ENCODE measurements at places on chromosomes 2 and 18. TPM values are rescaled to one million over a fixed set of nuclear protein-coding genes. Genes with fewer than 3 reads are reported as not detected.

Gene FBXO15
- not detected for total RNA-seq

- DNase-seq = no peak
- no peak overlapping the region for H3K27ac ChIP-seq
- no peak overlapping the region for H3K4me3 ChIP-seq
- H3K4me1 ChIP-seq = peaks cover 12% of the 10 kb centered on the region
- no peaks in the 10 kb centered on the region for H3K27me3 ChIP-seq
Observed at GRCh38 chr2:8525582-8526402, 156.1 kb upstream of the ID2 start.

GRCh38 chr2:232329716-232330067 is 48.9 kb upstream of the ALPP start:
- no peaks in the 10 kb centered on the region for H3K36me3 ChIP-seq
- H3K27me3 ChIP-seq = no peaks in the 10 kb centered on the region
- DNase-seq = no peak
- no peak overlapping the region for H3K4me3 ChIP-seq
- H3K4me1 ChIP-seq = peaks cover 5% of the 10 kb centered on the region

DNA sequence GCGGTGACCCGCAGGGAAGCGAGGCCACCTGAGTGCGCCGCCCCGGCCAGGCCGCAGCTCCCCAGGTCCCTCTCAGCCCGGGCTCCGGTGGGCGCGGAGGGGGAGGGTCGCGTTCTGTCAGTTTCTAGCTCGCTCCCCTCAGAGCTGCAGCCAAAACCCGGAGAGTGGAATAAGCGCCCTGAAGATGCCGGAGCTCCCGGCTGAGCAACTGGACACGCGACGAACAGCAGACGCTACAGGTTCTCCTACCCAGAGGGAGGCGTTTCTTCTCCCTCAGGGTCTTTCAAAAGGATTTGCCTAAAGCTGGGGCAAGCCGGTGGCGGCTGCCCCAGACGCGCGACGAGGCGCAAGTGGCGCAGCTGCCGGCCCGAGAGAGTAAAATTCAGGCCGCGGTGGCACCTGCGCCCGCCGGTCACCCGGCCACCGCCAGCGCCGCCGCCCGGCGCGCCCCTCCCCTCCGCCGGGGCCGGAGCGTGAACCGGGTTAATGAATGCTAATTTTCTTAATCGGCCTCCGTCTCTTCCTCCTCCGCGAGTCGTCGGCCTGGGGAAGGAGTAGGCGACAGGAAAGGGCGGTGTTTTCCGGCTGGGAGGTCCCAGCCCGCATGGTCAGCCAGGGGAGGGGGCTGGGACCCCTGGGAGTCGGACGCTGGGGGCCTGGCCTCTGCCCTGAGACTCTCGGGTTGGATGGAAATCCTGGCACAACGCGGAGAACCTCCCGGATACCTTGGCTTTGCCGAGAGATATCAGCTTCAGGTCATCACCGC is 845 bp upstream of the CDC42EP3 start:
- peak overlapping the region; percentile 98 for H3K27ac ChIP-seq
- no peaks in the 10 kb centered on the region for H3K36me3 ChIP-seq
- no peaks in the 10 kb centered on the region for H3K27me3 ChIP-seq
- no peak for DNase-seq

Gene OTOS
- not detected for total RNA-seq

- no peaks in the 10 kb centered on the region for H3K27me3 ChIP-seq
- DNase-seq = peak; percentile 60
- peaks cover 12% of the 10 kb centered on the region for H3K4me1 ChIP-seq
Observed at GRCh38 chr2:101520246-101520645, 45.3 kb upstream of the RFX8 start.

DNA sequence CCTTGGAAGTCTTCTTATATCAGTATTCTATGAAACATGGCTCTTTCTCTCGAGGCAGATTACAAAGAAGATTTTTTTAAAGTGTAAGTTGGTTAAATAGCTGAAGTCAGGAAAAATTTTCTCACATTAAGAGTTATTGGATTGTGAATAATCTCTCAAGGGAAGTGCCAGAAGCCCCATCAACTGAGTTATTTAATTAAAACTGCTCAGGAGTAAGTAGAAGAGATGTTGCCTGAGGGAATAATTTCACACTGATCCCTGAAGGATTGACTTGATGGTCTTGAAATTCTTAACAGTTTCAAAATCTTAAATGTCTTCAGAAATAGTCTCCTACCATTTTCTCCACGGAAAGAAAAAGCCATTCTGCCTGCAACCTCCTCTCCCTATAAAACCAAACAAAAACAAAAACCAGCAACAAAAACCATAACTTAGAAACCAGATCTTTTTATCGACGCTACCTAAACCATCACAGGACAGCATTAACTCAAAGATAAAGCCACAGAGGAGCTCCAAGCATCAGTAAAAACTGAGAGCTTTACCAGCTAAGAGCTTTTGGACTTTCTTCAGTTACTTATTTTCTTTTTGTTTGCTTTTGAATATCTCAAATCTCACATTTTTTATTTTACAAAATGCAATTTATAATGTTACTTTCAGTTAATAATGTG is 12.9 kb downstream of the CD226 start:
- H3K27me3 ChIP-seq = no peaks in the 10 kb centered on the region
- H3K4me1 ChIP-seq = no peaks in the 10 kb centered on the region
- DNase-seq = no peak
- no peaks in the 10 kb centered on the region for H3K36me3 ChIP-seq

Gene UGT1A4
- not detected for total RNA-seq

- H3K27ac ChIP-seq = peak overlapping the region; percentile 75
- H3K4me1 ChIP-seq = peaks cover 61% of the 10 kb centered on the region
- H3K4me3 ChIP-seq = no peak overlapping the region
- peak; percentile 14 for DNase-seq
- no peaks in the 10 kb centered on the region for H3K27me3 ChIP-seq
Observed at GRCh38 chr18:9094307-9095226, 7.9 kb upstream of the NDUFV2 start.

GRCh38 chr2:46461709-46462171 is 17.6 kb upstream of the TMEM247 start:
- peak overlapping the region; percentile 64 for H3K27ac ChIP-seq
- H3K36me3 ChIP-seq = no peaks in the 10 kb centered on the region
- H3K4me3 ChIP-seq = no peak overlapping the region
- peaks cover 44% of the 10 kb centered on the region for H3K4me1 ChIP-seq

DNA sequence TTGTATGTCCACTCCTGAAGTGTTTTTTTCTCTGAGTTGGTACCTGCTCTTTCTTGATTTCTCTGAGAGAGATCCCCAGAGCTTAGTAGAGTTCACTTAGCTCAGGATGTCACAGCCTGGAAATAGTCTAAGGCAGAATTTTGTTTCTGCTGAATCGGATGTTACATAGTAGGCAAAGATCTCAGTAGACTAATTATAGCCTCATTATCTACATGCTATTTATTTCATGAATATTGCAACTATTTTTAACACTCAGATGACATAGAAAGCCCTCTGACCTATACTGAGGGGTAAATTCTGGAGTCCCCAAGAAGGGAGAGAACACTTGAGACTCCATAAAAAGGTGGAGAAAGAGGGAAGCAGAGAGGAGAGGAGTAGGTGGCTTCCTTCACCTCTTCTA is 160.2 kb downstream of the FHOD3 start:
- H3K27me3 ChIP-seq = no peaks in the 10 kb centered on the region
- H3K4me3 ChIP-seq = no peak overlapping the region
- no peak overlapping the region for H3K27ac ChIP-seq

DNA sequence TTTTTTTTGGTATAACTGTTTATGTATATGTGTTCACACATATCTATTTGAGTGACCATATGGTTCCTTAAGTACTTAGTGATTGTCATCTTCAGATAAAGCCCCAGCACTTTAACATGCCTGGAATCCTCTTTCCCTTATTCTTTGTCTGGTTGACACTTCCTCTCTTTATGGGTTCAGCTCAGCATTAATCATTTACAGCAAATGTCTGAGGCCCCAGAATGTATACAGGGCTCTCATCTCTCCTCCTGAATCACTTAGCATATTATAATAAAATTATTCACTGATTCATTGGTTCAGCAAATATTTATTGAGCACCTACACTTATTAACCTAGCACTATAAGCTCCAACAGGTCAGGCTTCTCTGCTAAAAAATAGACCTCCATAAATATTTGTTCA is 43.5 kb upstream of the CD28 start:
- no peaks in the 10 kb centered on the region for H3K27me3 ChIP-seq
- no peaks in the 10 kb centered on the region for H3K4me1 ChIP-seq
- no peaks in the 10 kb centered on the region for H3K36me3 ChIP-seq

DNA sequence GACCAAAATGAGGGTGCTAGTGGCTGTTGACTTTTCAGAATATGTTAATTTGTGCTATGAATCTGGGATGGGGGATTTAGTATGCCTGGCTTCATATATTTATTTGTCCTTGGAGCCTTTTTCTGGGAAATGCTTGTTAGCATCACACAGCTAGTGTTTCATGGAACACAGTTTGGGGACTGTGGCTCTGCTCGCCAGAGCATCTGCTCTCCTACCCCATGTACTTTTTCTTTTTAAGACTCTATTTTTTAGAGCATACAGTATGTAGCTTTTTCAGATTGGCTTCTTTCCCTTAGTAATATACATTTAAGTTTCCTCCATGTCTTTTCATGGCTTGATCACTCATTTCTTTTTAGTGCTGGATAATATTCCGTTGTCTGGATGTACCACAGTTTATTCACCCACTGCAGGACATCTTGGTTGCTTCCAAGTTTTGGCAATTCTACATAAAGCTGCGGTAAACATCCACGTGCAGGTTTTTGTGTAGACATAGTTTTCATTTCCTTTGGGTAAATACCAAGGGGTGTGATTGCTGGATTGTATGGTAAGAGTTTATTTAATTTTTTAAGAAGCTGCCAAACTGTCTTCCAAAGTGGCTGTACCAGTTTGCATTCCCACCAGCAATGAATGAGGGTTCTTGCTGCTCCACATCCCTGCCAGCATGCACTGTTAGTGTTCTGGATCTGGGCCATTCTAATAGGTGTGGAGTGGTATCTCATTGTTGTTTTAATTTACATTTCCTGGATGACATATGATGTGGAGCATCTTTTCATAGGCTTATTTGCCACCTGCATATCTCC is 44.1 kb downstream of the EFR3B start:
- no peak for DNase-seq
- H3K4me3 ChIP-seq = no peak overlapping the region
- no peaks in the 10 kb centered on the region for H3K27me3 ChIP-seq

GRCh38 chr18:74457043-74457724 is at the start of gene DIPK1C:
DIPK1C (minus strand) TSS chr18:74457308; CDS start chr18:74457259, 49 bp downstream.
- peaks cover 25% of the 10 kb centered on the region for H3K4me1 ChIP-seq
- no peak within 1 kb of the TSS for H3K27ac ChIP-seq
- H3K36me3 ChIP-seq = no peaks in the 10 kb centered on the region
- H3K4me3 ChIP-seq = peak within 1 kb of the TSS; percentile 48
- H3K27me3 ChIP-seq = peaks cover 5% of the 10 kb centered on the region

- H3K4me3 ChIP-seq = no peak overlapping the region
- H3K4me1 ChIP-seq = no peaks in the 10 kb centered on the region
- H3K36me3 ChIP-seq = no peaks in the 10 kb centered on the region
- H3K27ac ChIP-seq = no peak overlapping the region
- DNase-seq = no peak
Observed at GRCh38 chr2:161008311-161008710, 151.9 kb upstream of the TANK start.

- no peak for DNase-seq
- H3K4me3 ChIP-seq = no peak overlapping the region
- H3K27me3 ChIP-seq = no peaks in the 10 kb centered on the region
- H3K27ac ChIP-seq = no peak overlapping the region
- H3K4me1 ChIP-seq = peaks cover 66% of the 10 kb centered on the region
Observed at GRCh38 chr18:57798713-57799373, 4.3 kb downstream of the ATP8B1 start.

GRCh38 chr18:47204908-47205522 is 28.9 kb upstream of the IER3IP1 start:
- H3K27ac ChIP-seq = no peak overlapping the region
- no peaks in the 10 kb centered on the region for H3K36me3 ChIP-seq
- H3K4me1 ChIP-seq = no peaks in the 10 kb centered on the region
- no peak overlapping the region for H3K4me3 ChIP-seq
- no peak for DNase-seq

Gene NPHP1
- 6.3 TPM for total RNA-seq

GRCh38 chr2:223020971-223021675 is 30.9 kb upstream of the KCNE4 start:
- peaks cover under 1% of the 10 kb centered on the region for H3K4me1 ChIP-seq
- no peaks in the 10 kb centered on the region for H3K27me3 ChIP-seq
- H3K4me3 ChIP-seq = no peak overlapping the region
- no peak overlapping the region for H3K27ac ChIP-seq
- peak; percentile 31 for DNase-seq
- H3K36me3 ChIP-seq = no peaks in the 10 kb centered on the region

- peaks cover 19% of the 10 kb centered on the region for H3K4me1 ChIP-seq
- H3K27ac ChIP-seq = no peak overlapping the region
- no peak overlapping the region for H3K4me3 ChIP-seq
- DNase-seq = no peak
Observed at GRCh38 chr2:177422271-177422670, 29.7 kb downstream of the AGPS start.

Gene GAL3ST2
- not detected for total RNA-seq

DNA sequence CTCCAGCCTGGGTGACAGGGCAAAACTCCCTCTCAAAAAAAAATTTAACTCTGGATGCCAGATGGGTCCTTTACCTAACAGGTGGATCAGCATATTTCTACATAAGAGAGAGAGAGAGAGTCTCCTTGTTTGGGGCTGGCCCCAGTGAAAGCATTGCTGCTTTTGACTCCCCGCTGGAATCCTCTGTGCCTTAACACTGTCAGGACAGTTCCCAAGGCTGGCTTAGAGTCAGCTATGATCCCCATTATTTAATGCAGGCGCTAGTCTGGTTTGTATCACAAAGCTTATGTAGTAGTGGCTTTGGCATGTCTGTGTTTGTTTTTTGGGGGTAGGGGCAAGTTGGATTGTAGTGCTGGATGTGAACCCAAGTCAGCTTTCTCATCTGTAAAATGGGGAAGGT is 9.4 kb downstream of the INPP4A start:
- H3K4me1 ChIP-seq = peaks cover 92% of the 10 kb centered on the region
- H3K36me3 ChIP-seq = peaks cover 4% of the 10 kb centered on the region
- H3K4me3 ChIP-seq = no peak overlapping the region
- peak overlapping the region; percentile 8 for H3K27ac ChIP-seq
- DNase-seq = peak; percentile 70

DNA sequence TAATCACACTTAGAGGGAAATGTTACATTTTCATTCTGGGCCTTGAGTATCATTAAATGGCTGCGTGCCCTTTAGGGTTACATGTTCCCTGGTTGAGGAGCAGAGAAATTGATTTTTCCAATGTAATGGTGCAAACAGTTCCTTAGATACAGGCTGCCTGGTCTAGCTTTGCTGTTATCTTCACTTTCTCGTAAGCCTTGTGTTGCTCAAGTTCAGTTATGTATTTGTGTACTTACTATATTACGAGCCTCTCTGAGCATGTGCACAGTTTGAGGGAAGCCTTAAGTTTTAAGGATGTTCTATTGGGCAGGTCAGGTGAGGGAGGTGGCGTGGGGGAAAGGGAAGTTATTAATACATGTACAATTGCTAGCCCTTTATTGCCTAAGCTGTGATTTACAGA is 23.7 kb downstream of the CEP192 start:
- H3K4me1 ChIP-seq = no peaks in the 10 kb centered on the region
- H3K4me3 ChIP-seq = no peak overlapping the region
- DNase-seq = no peak
- H3K27me3 ChIP-seq = no peaks in the 10 kb centered on the region
- no peak overlapping the region for H3K27ac ChIP-seq
- peaks cover 28% of the 10 kb centered on the region for H3K36me3 ChIP-seq
